ENCODE measurements at places on chromosomes 3 and 15.

DNA sequence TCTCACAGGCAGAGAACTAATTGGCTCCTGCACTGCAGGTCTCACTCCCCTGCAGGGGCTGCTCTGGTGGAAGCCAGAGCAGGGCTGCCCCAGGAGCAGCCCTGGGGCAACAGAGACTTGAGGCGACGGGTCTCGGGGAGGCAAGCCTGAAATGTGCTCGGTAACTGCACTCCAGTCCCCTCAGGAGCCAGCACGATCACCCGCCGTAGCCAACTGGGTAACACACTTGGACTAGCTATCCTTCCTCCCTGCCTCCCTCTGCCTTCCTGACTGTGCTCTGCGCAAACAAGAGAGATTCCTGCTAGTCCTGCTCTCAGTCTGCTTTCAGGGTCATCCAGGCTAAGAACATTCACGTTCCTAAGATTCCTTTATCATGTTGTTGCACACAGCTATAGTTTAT lies 140.7 kb upstream of the NSMCE3 start:
- DNase-seq = no peak

DNA sequence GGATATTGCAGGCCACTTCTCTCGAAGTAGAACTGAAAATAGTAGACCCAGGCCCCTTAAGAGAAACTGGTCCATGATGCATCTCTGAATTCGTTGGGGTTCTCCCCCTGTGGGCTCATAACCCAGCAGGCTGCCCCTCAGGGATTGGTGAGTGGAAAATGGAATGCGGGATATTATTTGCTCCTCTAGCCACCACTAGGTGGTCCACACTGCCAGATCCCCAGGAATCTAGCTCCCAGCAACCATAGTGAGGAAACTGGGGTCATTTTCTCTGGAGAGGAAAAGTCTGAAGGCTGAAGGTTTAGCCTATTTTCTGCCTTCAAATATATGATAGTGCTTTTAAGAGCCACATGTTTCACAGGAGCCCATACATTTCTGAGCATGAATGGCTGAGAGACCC lies 6.7 kb downstream of the CX3CR1 start:
- DNase-seq = no peak

- DNase-seq = no peak
These were observed 134.6 kb upstream of the KBTBD8 start for GRCh38 chr3:66863205-66864111.

DNA sequence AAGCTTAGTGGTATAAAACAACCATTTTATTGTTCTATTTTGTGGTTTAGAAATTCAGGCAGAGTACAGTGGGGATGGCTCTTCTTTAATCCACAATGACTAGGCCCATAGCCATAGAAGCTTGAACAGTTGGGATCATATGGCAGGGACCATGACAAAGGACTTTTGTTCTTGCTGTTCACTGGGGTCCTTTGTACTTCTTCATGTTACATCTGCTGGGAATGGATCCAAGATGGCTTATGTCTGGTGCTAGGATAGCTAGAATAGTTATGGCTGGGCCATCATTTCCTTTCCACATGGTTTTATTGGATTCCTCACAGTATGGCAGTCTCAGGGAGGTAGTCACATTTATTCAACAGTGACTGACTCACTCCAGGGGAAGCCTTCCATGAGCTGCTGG lies 427.9 kb upstream of the AGTR1 start:
- DNase-seq = no peak

Measured in stimulated activated CD4-positive, alpha-beta T cell treated with anti-CD3 and anti-CD28 coated beads, Interleukin-4, amount 100 ng/mL, for 48 hours (primary cell).